Stomach (tissue), 19 donors: ENCODE measurements at places on chromosomes 16 and 17. TPM values are rescaled to one million over a fixed set of nuclear protein-coding genes. Genes with fewer than 3 reads are reported as not detected.

DNA sequence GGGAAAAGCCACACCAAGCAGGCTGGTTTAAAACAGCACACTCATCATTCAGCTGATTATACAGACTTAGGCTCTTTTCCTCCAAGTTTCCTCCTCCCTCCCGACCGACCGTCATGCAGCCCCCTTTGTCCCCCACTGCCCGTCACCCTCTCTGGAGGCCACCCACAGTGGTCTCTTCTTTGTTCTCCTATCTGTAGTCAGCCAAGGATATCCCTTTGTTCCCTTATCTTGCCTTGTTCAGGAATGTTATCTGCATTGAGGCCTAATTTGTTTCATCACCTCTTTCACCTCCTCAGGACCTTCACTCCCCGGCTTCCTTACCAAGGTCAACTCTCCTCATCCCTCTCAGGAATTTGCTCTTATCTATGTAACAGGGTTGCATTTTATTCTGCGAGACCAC is 186.4 kb upstream of the CDH13 start:
- no peak overlapping the region for H3K27ac ChIP-seq
- H3K4me3 ChIP-seq = no peak overlapping the region
- H3K36me3 ChIP-seq = no peaks in the 10 kb centered on the region
- no peaks in the 10 kb centered on the region for H3K4me1 ChIP-seq

- H3K27me3 ChIP-seq = peaks cover 62% of the 10 kb centered on the region
- peaks cover 54% of the 10 kb centered on the region for H3K4me1 ChIP-seq
- peak overlapping the region; percentile 46 for H3K4me3 ChIP-seq
These were observed 48.7 kb upstream of the AMZ2 start for GRCh38 chr17:68198931-68199836.

GRCh38 chr16:60655514-60656153 is 1380.6 kb downstream of the CDH8 start:
- H3K4me1 ChIP-seq = no peaks in the 10 kb centered on the region
- H3K27me3 ChIP-seq = no peaks in the 10 kb centered on the region
- no peak overlapping the region for H3K27ac ChIP-seq
- H3K4me3 ChIP-seq = no peak overlapping the region
- no peak for DNase-seq

The VKORC1 gene
- total RNA-seq = 62.9 TPM

- H3K27me3 ChIP-seq = no peaks in the 10 kb centered on the region
- no peaks in the 10 kb centered on the region for H3K36me3 ChIP-seq
- no peaks in the 10 kb centered on the region for H3K4me1 ChIP-seq
- DNase-seq = no peak
- H3K4me3 ChIP-seq = no peak overlapping the region
These were observed 26.7 kb downstream of the CCL4 start for GRCh38 chr17:36130346-36130745.

The EPX gene
- total RNA-seq = not detected

The MAP2K3 gene
- 22.6 TPM for total RNA-seq

The C16orf46 gene
- not detected for total RNA-seq

The AURKB gene
- 66.0 TPM for total RNA-seq

- H3K36me3 ChIP-seq = no peaks in the 10 kb centered on the region
- no peak for DNase-seq
These were observed 331.2 kb downstream of the MAF start for GRCh38 chr16:79269211-79269863.

- H3K27me3 ChIP-seq = no peaks in the 10 kb centered on the region
- DNase-seq = peak; percentile 93
- H3K4me3 ChIP-seq = no peak overlapping the region
- H3K36me3 ChIP-seq = no peaks in the 10 kb centered on the region
- H3K27ac ChIP-seq = no peak overlapping the region
These were observed 17.0 kb downstream of the CHD9 start for GRCh38 chr16:53071748-53072301.

- no peaks in the 10 kb centered on the region for H3K4me1 ChIP-seq
- no peak overlapping the region for H3K4me3 ChIP-seq
- no peaks in the 10 kb centered on the region for H3K27me3 ChIP-seq
- H3K36me3 ChIP-seq = no peaks in the 10 kb centered on the region
- no peak overlapping the region for H3K27ac ChIP-seq
These were observed 29.3 kb downstream of the GLP2R start for GRCh38 chr17:9855036-9855435.

GRCh38 chr17:32876417-32877163 is at the start of gene MYO1D:
Gene MYO1D, minus strand, starts transcription at chr17:32877124. Its CDS starts 252 bp downstream, at chr17:32876872.
- peaks cover 51% of the 10 kb centered on the region for H3K4me1 ChIP-seq
- no peaks in the 10 kb centered on the region for H3K27me3 ChIP-seq
- H3K36me3 ChIP-seq = no peaks in the 10 kb centered on the region
- H3K4me3 ChIP-seq = peak within 1 kb of the TSS; percentile 97
- DNase-seq = peak; percentile 91
- peak within 1 kb of the TSS; percentile 99 for H3K27ac ChIP-seq

DNA sequence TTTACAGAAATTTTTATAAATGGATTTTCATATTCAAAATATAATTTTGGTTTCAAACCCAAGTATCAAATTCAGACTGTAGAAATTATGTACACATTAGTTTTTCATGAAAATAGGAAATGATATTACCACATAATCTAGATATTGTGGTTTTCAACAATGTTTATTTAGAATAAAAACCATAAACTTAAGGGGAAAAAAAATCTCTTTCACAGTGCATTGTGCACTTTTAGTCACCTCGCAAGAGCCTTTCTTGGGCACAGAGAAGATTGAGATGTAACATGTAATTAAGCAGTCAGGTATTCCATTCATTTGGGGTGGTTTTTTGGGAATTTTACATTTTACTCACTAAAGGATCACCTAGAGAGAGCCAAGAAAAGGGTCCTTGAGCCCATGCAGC is 104.0 kb downstream of the TANC2 start:
- H3K27me3 ChIP-seq = no peaks in the 10 kb centered on the region
- DNase-seq = no peak
- H3K36me3 ChIP-seq = no peaks in the 10 kb centered on the region
- no peaks in the 10 kb centered on the region for H3K4me1 ChIP-seq
- H3K4me3 ChIP-seq = no peak overlapping the region
- H3K27ac ChIP-seq = no peak overlapping the region

DNA sequence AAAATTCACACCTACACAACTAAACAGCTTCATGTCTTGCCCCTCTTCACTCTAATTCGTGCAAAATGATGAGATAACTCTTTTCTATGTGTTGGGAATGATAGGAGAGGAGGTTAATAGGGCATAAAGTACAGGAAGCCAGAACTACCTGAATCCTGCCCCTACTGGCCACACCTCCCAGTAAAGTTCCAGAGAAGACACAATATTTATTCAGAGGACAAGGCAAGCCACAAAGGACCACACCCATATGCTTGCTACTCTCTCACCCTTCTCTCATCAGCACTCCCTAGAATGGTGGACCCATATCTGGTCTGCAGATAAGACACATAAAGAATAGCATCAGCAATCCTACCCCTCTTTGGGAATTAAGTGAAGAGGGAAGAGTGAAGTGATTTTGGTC is 74.6 kb downstream of the ZNF18 start:
- H3K27ac ChIP-seq = no peak overlapping the region
- H3K36me3 ChIP-seq = no peaks in the 10 kb centered on the region
- no peaks in the 10 kb centered on the region for H3K4me1 ChIP-seq
- H3K4me3 ChIP-seq = no peak overlapping the region

The PLEKHH3 gene
- total RNA-seq = 17.1 TPM

The MYH13 gene
- total RNA-seq = 2.6 TPM

- H3K36me3 ChIP-seq = no peaks in the 10 kb centered on the region
- H3K27me3 ChIP-seq = peaks cover 55% of the 10 kb centered on the region
- no peaks in the 10 kb centered on the region for H3K4me1 ChIP-seq
- H3K27ac ChIP-seq = no peak overlapping the region
These were observed 26.9 kb upstream of the ZNHIT3 start for GRCh38 chr17:36459601-36460000.

- H3K27ac ChIP-seq = no peak overlapping the region
- peaks cover 47% of the 10 kb centered on the region for H3K4me1 ChIP-seq
- H3K36me3 ChIP-seq = no peaks in the 10 kb centered on the region
- no peaks in the 10 kb centered on the region for H3K27me3 ChIP-seq
- no peak for DNase-seq
These were observed 8.1 kb upstream of the ATP2A3 start for GRCh38 chr17:3972281-3972731.

DNA sequence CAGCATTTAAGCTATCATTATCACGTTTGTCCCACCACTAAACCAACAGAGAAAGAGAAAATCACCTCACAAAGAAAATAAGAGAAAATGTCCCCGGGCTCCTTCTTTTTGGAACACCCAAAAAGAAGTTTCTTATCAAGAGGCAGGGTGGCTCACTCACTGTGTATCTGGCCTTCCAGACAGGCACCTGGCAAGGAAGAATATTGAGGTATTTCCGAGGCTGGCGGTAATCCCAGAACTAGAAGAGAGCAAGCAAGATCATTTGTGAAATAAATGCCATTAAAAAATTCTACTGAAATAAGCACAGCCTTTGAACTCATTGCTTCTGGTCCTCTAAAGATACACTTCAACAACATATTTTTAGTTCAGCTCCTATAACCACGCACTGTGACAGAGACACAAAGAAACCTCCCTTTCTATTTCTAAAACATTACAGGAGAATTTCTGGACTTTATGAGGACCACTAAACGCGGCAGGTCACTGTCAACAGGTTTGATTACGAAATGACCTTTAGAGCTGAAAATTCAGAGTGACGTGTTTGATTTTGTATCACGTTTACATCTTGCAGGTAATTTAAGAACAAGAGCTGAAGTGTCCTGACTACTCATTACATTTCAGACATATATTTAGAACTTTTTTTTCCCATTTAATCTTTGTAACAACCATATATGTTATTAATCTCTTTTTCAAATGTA is 61.0 kb downstream of the WDR59 start:
- H3K4me1 ChIP-seq = no peaks in the 10 kb centered on the region
- no peak overlapping the region for H3K27ac ChIP-seq
- H3K27me3 ChIP-seq = no peaks in the 10 kb centered on the region
- peak; percentile 12 for DNase-seq
- H3K4me3 ChIP-seq = no peak overlapping the region
- H3K36me3 ChIP-seq = peaks cover 42% of the 10 kb centered on the region

- no peaks in the 10 kb centered on the region for H3K27me3 ChIP-seq
- H3K27ac ChIP-seq = no peak overlapping the region
- peaks cover 41% of the 10 kb centered on the region for H3K4me1 ChIP-seq
- H3K4me3 ChIP-seq = no peak overlapping the region
- no peak for DNase-seq
- H3K36me3 ChIP-seq = peaks cover 6% of the 10 kb centered on the region
These were observed 11.3 kb downstream of the AXIN2 start for GRCh38 chr17:65550075-65550662.

DNA sequence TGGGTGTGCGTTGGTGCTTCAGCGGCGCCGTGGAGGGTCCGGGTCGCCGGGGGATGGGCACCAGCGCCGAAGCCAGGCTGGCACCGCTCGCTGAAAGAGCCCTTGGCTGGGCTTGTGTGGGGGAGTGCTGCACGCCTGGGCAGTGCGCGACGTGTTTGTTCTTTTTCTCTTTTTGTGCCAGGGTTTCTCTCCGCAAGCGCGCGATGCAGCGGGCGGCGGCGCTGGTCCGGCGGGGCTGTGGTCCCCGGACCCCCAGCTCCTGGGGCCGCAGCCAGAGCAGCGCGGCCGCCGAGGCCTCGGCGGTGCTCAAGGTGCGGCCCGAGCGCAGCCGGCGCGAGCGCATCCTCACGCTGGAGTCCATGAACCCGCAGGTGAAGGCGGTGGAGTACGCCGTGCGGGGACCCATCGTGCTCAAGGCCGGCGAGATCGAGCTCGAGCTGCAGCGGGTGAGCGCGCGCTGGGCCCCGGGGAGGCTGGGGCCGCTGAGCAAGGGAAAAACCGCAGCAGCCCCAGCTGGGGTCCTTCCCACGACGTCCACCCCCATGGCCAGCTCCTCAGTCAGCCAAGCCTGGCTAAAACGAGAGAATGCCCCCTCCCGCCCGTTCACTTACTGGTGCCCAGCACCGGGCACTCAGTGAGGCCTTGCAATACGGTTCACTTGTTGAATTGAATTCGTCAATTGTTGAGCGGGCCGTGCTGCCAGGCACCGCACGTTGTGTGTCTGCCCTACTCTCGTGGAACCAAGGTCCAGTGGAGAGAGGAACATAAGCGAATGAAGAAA is 541 bp downstream of the GPT2 start:
- peaks cover 62% of the 10 kb centered on the region for H3K4me1 ChIP-seq
- peak overlapping the region; percentile 74 for H3K4me3 ChIP-seq
- H3K36me3 ChIP-seq = no peaks in the 10 kb centered on the region
- DNase-seq = peak; percentile 64

DNA sequence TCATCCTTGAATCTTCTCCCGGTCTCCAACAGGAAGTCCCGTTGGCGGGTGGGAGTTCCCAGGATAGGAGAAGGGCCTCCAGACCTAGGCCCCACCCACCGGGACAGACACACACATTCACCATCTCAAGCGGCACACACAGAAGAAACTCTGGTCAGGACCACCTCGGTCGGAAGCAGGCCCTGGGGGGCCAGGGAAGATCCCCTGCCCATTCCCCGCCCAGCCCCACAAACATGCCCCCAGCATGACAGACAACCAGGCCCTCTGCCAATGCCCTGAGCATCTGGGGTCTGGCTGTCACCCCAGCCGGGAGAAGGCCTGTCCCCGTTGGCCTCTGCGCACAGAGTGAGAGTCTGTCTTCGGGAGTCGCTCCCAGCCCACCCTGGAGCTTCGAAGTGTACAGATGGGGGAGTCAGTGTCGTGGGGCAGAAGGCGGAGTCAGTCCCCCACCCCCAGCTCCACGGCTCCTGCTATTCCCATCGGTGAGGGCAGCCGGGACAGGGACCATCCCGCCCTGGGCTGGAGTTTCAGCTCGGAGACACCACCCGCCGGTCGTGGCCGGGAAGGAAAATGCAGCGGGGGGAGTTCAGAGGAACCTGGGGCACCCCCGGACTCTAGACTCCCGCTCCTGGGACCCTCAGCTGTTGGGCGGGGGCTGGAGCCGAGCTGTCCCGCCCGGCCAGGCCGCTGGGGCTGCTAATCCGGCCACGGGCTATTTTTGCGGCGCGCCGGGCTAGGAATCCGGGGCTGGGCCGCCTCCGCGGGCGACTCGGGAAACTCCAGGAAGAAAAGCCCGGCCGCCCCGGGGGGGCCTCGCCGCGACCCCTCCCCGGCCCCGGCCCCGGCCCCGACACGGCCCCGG is 660 bp downstream of the RHBDF1 start:
- H3K27ac ChIP-seq = peak overlapping the region; percentile 48
- H3K36me3 ChIP-seq = no peaks in the 10 kb centered on the region
- H3K27me3 ChIP-seq = peaks cover 28% of the 10 kb centered on the region
- H3K4me3 ChIP-seq = peak overlapping the region; percentile 73
- peaks cover 85% of the 10 kb centered on the region for H3K4me1 ChIP-seq

DNA sequence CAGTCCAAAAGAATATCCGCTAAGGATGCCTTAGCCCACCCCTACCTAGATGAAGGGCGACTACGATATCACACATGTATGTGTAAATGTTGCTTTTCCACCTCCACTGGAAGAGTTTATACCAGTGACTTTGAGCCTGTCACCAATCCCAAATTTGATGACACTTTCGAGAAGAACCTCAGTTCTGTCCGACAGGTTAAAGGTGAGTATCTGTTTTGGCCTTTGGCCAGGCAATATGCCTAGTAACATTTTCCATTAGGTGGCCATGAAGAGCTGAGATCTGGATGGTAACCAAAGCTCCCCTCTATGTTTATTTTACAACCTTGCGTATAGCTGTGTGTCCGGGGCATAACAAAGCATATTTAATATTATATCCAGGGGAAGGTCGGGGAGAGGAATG is 128.0 kb upstream of the TMEM97 start:
- peaks cover 61% of the 10 kb centered on the region for H3K36me3 ChIP-seq

The KCTD11 gene
- 3.5 TPM for total RNA-seq
